ENCODE measurements at places on chromosomes 3 and 15.
A peak's percentile ranks its signal among the peaks of the same experiment; 100 is the strongest.

DNA sequence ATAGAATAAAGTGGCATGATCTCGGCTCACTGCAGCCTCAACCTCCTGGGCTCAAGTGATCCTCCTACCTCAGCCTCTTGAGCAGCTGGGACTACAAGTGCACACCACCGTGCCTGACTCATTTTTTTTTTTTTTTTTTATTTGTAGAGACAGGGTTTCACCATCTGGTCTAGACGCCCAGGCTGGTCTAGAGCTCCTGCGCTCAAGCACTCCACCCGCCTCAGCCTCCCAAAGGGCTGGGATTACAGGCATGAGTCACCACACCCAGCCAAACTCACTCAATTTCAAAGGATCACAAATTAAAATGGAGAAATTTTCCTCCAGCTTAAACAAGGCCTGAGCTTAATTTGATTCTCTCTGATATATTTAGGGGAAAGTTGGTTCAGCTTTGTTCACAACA lies 27.3 kb upstream of the NMB start:
- DNase-seq, result peak; percentile 52

- DNase-seq, result no peak
Measured at GRCh38 chr3:58231666-58232065, 5.9 kb upstream of the ABHD6 start.

GRCh38 chr3:43426388-43426787 lies 140.0 kb downstream of the SNRK start:
- DNase-seq, result no peak

GRCh38 chr3:84224262-84224661 lies 734.5 kb upstream of the CADM2 start:
- no peak for DNase-seq

GRCh38 chr3:13139471-13140065 lies 66.3 kb upstream of the IQSEC1 start:
- DNase-seq, result no peak
